ENCODE measurements at places on chromosomes 3 and 15.

GRCh38 chr3:12423918-12424630 is 60.2 kb upstream of the TSEN2 start:
- no peak for DNase-seq

GRCh38 chr3:129556890-129557547 is 14.0 kb downstream of the H1-8 start:
- no peak for DNase-seq

DNA sequence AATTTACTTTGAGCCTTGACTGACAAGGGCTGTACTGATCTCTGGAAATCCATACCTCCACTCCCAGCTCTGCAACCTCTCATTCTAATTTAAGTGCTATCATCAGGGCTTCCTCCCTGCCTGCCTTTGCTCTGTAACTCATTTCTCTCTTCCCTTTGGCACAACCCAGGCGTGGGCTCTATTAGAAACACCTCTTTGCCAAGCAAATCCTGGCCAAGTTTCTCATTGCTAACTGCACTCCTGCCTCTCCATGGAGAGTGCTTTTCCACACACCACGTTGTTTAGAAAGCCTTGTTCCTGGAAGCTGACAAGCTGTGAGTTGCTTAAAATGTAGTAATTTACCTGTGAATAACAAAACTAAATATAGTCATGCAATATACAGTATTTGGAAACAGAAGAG is 20.1 kb upstream of the FSTL1 start:
- DNase-seq: no peak

- no peak for DNase-seq
These were observed 117.5 kb upstream of the NR2F2 start for GRCh38 chr15:96213045-96213444.

DNA sequence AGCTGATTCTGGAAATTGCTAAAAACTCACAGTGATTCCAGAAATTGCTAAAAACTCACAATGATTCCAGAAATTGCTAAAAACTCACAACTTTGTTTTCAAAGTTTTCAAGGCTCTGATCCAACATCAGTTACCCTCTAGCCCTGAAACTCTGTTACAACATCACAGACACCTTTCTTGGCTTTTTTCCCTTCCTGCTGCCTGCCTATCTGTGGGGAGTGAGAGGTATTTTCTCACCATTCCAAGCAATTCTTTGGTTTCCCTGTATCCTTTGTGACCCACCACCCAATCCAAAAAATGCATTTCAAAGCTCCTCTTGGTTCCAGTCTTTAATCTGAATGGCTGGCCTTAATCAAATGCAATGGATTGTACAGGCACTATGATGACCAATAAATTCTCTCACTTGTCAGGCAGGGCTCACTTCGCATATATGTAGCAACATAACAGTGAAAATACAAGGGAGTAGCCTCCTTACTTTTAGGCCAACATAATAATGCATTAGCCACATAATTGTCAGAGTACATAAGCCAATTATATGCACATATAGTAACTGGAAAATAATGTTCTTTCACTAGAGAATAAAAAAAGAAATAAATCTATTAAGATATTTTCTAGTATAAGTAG is 1139.0 kb downstream of the ROBO2 start:
- DNase-seq: no peak

GRCh38 chr3:11755276-11755675 is 91.4 kb downstream of the TAMM41 start:
- no peak for DNase-seq

DNA sequence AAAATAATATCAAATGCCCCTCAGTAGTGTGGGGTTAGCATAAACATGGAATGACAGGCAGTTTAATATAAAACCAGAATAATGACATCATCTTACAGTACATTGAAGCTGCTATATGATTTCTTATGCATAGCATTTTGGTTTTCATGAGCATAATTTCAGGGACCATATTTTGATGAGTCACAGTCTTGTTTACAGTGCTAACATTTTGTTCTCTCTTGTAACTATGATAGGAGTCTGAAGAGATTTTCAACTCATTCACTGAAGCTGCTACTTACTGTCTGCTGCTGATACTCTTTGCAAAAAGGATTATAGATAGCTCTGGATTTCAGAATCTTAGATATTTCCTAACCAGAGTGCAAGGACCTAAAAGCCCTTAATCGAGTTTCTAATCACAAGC is 92.6 kb upstream of the CCDC54 start:
- no peak for DNase-seq

DNA sequence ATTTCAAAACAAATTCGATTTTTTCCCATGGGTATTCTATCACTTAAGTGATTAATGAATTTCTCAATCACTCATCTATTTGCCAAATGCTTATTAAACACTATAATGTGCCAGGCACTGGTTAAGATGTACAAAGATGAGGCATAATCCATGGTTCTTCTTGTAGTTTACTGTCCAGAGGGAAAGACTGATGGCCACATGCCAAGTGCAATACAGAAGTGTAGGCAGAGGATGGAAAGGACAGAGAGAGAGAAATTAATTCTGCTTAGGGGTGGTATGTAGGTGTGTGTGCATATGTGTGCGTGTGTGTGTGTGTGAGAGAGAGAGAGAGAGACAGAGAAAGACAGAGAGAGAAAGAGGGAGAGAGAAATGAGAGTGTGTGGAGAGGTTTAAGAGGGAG is 120.8 kb upstream of the CCNL1 start:
- no peak for DNase-seq

DNA sequence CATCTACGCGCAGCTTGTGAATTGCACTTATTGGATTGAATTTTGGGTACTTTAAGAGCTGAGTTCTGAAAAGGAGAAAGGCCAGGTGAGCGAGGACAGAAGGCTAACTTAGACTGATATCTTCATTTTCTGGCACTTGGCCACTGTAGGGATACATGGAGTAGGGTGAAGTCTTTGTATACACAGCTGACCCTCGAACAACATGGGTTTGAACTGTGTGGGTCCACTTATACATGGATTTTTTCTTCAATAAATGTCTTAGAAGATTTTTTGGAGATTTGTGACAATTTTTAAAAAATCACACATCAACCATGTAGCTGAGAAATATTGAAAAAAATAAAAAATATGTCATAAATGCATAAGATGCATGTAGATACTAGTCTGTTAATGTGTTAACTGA is 18.3 kb downstream of the PTPRG start:
- no peak for DNase-seq

DNA sequence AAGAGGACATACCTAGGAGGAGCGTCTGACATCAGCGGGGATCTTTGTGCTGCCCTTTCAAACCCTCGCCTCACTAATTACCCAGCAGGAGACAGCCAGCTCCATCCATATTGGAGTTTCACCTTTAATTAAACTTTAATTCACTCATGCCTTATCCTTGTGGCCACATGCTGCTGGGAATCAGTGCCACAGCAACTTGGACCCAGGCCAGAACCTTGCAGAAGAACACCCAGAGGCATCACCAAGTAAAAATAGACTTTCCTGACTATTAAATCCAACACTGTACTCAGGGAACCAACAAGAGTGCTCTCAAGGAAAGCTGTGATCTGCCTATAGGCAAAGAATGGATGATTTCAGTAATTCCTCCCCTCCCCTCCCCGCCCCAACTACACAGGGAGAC is 23.9 kb downstream of the EIF1B start:
- no peak for DNase-seq

Measured in stimulated activated CD8-positive, alpha-beta memory T cell treated with anti-CD3 and anti-CD28 coated beads, Interleukin-7, amount 100 ng/mL, for 1 hour (primary cell).